ENCODE measurements at places on chromosomes 3 and 15.

- DNase-seq = no peak
Observed at GRCh38 chr3:14431452-14431916, 29.1 kb downstream of the SLC6A6 start.

- DNase-seq = no peak
Observed at GRCh38 chr15:80697075-80697685, 2.1 kb downstream of the ABHD17C start.

- no peak for DNase-seq
Observed at GRCh38 chr3:111538681-111539083, 3.3 kb upstream of the CD96 start.

- DNase-seq = no peak
Observed at GRCh38 chr3:66239513-66240123, 18.8 kb downstream of the SLC25A26 start.

DNA sequence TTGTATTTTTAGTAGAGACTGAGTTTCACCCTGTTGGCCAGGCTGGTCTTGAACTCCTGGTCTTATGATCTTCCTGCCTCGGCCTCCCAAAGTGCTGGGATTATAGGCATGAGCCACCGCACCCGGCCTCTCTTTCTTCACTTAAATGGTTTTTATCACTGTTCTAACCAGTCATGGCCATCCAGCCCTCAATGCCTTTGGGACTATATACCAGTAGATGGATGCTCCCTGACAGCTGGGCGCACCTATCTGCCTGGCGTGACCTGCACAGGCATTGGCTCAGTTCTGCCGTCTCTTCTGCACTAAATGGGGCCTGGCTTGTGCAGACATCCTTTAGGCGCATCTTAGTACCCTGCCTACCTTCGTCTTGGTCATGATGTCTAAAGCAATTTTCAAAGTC, 233.4 kb downstream of the ADAMTS17 start:
- no peak for DNase-seq

DNA sequence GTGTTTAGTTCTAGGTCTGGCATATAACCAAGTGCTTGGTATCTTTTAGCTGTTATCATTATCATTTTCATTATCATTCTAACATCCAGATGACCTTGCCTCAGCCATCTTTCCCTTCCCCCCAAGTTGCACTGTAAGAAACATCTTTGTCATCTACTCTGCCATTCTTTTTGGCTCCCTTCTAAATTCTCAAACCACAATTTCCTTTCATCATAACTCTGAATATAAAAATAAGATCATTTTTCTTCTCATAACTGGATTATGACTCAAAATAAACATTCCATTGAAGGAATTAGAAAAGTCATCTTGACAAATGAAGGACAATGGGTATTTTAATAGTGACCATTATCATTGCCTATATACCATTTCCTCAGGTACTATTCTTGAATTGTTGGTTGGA, 786.2 kb downstream of the AGBL1 start:
- no peak for DNase-seq

- DNase-seq = no peak
Observed at GRCh38 chr3:128617270-128617556, 33.4 kb downstream of the RPN1 start.

DNA sequence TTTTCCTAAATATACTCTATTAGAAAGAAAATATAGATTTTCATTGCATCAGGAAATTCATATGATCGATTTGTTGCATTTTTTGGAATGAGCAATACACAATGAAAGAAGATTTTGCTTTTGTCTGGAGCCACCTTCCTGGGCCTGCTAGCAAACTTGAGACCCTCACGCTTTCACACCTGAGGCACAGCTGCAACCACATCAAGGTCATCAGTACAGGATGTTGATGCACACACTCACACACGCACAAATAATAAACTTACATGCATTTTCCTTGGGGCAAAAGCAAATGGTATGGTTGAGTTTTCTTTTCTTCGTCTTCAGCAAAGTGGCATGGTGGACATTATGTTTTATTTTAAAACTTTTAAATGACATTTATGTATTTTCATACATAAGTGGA, 64.8 kb upstream of the SATB1 start:
- DNase-seq = no peak

GRCh38 chr3:8446845-8447244, 54.8 kb upstream of the LMCD1 start:
- no peak for DNase-seq

DNA sequence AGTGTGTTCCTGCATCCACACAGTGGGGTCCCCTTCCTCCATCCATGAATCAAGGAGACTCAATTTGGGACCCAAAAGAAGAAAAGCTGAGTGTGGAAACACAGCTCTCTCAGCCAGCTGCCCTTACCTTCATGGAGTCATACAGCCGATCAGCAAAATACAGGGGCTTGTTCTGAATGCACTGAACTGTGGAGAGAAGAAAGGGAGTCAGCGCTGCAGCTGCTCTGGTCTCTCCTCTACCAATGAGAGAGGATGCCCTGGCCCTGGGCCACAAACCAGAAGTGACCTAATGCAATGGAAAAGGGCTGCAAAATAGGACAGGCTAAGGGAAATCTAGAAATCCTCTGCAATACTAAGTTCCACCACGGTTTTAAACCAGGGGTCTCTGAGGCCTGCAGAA, 46.7 kb downstream of the ANXA2 start:
- DNase-seq = no peak

DNA sequence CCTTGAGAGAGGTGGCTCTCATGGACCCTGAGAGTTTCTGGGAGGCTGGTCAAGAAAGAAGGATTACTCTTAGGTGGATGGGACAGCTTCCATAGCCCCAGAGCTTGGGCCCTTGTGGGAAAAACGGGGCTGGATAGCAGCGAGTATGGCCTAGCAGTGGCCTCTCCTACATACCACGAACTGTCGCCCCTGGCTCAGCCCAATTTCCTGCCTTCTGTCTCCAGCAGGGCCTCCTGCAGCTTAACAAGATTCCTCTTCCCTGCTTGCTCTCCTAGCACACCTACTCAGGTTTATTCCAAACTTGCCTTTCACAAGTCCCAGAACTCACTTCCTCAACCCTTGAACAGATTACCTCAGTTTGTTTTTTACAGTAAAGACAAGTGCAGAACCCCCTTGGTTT, 139.7 kb upstream of the TPM1 start:
- DNase-seq = no peak

- no peak for DNase-seq
Observed at GRCh38 chr3:111589303-111590142, 5.6 kb downstream of the ZBED2 start.

DNA sequence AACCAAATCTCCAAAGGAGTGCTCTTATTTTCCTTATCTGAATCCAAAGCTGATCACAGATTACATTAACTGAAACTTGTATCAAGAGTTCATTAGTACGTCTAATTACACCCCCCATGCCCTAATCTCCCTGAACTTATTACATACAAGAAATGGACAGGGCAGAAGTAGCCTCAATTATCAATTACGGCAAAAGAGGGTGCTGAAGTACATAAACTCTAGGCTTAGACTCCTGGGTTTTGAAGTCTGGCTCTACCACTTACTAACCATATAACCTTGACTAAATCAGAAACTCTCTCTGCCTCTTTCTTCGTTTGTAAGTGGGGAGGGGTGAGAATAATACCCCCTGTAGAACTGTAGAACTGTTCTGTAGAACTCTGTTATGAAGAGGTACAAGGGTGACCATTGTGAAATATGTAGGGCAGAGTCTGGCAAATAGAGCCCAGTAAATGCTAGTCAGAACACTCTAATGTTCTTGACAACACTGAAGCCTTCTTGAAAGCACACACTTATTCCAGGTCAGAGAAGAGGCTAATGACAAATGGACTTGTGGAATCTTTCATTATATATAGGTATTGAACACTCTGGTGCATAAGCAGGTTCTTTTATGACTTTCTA, 19.6 kb upstream of the OR5K4 start:
- no peak for DNase-seq

DNA sequence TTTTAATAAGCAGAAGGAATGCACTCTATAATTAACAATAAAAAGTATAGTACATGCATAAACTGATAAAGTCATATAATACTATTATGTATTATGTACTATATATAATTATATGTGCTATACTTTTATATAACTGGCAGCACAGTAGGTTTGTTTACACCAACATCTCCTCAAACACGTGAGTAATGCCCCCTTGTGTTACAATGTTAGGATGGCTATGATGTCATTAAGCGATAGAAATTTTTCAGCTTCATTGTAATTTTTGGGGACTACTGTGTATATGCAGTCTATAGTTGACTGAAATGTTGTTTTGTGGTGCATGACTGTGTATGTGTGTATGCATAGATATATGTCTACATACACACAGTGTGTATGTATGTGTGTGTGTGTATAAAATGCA, 100.6 kb downstream of the SLMAP start:
- no peak for DNase-seq

- no peak for DNase-seq
Observed at GRCh38 chr3:114327665-114328064, 33.8 kb downstream of the TIGIT start.

- no peak for DNase-seq
Observed at GRCh38 chr3:190326930-190327329, 4.7 kb upstream of the CLDN1 start.

- no peak for DNase-seq
Observed at GRCh38 chr3:76824658-76825240, 215.2 kb upstream of the ROBO2 start.

GRCh38 chr15:93523481-93523880, 434.5 kb upstream of the RGMA start:
- no peak for DNase-seq

DNA sequence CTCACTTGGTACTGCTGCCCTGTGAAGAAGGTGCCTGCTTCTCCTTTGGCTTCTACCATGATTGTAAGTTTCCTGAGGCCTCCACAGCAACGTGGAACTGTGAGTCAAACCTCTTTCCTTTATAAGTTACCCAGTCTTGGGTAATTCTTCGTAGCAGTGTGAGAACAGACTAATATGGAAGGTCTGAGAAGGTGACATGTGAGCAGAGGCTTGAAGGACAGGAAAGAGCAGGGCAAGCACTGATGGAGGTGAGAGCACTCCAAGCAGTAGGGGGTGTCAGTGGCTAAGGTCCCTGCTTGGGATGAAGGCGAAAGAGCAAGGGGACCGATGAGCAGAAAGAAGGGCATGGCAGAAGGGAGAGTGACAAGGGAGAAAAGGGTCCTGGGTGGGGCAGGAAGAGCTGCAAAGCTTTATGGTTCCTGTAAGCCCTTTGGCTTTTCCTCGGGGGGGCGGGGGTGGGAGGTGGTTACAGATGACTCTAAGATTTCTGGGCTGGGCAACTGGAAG, 3.5 kb downstream of the EIF4E3 start:
- DNase-seq = no peak

DNA sequence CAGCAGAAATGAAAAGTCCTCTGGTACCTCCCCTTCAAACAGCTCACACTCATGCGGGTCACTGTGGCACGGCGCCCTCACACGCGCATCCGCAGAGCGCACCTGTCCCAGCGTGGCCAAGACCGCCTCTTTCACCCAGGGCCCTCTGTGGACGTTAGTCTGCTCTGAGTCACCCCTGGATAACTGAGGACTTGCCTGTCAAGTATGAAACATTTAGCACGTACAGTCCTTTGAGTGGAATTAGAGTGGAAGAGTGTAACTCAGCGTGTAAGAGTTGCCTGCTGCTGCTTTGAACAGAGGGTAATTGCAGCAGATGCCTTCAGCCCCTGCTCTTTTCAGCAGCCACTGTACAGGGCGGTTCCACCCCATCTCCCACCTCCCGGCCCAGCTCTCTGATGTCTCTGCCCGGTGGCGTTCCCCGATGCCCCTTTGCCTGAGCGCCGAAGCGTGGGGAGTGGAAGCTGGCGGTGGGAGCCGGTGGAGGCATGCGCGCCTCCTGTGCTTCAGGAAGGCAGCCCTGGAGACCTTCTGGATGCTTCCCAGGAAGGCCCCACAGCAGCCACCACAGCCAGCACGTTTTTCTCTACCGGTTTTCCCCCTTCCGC, 23.0 kb downstream of the CPN2 start:
- no peak for DNase-seq

- no peak for DNase-seq
Observed at GRCh38 chr3:138180375-138181029, 5.8 kb upstream of the DBR1 start.

GRCh38 chr3:72993391-72993790, 3.2 kb upstream of the PPP4R2 start:
- DNase-seq = no peak

DNA sequence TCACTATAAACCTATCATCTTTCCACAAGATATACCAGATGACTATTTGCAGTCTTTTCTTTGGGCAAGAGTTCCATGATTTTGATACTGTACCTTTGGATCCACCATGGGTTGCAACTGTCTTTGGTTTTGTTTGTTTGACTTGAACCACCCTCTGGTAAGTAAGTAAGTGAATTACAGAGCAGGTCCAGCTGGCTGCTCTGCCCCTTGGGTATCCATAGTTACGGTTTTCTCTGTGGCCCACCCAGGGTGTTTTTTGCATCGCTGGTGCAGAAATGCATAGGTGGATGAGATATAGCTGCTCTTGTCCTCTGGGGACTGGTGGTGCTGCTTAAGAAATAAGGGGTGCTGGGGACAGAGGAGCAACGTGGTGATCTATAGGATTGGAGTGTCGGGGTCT, 33.8 kb downstream of the CHDH start:
- no peak for DNase-seq

DNA sequence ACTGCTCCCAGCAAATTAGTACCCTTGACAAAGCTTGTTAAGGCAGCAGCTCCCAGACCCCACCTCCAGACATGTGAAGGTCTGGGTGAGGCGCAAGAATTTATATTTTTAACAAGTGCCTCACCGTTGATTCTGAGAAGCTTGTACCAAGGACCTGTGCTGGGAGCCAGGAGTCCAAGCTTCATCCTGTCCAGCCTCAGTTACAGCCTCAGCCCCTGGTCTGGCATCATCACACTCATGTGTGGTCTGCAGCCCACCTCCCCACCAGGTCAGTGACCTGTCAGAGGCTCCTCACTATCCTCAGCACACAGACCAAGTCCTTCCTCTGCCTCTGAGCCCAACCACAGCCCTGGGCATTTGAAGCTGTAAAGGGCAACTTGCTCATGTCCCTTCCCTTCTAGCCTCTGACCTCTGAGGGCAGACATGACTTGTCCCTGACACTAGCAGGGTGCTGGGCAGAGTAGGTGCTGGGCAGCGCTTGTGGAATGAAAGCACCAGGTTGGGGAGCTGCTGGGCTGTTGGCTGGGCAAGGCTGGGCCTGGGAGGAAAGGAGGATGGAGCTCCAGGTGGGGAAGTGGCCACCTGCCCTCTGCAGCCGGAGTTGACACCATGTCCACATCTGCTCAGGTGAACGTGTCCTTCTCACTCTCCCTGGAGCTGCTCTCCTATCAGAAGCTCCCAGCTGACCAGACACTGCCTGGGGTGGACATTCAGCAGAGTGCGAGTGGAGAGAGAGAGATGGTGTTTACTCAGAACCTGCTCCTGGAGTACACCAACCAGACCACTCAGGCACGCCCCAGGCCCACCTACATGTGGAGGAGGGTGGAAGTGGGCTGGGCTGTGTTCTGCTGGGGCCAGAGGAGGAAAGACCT, 16.9 kb downstream of the ACAA1 start:
- no peak for DNase-seq
